ENCODE measurements at places on chromosomes 12 and 14.

GRCh38 chr12:6955108-6956020, 4.2 kb downstream of the PTPN6 start:
- no peaks in the 10 kb centered on the region for H3K27me3 ChIP-seq
- peaks cover 64% of the 10 kb centered on the region for H3K4me1 ChIP-seq
- H3K27ac ChIP-seq = peak overlapping the region; percentile 93
- DNase-seq = no peak
- H3K36me3 ChIP-seq = peaks cover 90% of the 10 kb centered on the region
- H3K4me3 ChIP-seq = peak overlapping the region; percentile 95

- H3K27me3 ChIP-seq = peaks cover 18% of the 10 kb centered on the region
- H3K4me3 ChIP-seq = no peak overlapping the region
- H3K36me3 ChIP-seq = no peaks in the 10 kb centered on the region
- no peak for DNase-seq
- H3K4me1 ChIP-seq = peaks cover 3% of the 10 kb centered on the region
- H3K27ac ChIP-seq = no peak overlapping the region
Measured at GRCh38 chr14:101133068-101133467, 229.5 kb upstream of the RTL1 start.

DNA sequence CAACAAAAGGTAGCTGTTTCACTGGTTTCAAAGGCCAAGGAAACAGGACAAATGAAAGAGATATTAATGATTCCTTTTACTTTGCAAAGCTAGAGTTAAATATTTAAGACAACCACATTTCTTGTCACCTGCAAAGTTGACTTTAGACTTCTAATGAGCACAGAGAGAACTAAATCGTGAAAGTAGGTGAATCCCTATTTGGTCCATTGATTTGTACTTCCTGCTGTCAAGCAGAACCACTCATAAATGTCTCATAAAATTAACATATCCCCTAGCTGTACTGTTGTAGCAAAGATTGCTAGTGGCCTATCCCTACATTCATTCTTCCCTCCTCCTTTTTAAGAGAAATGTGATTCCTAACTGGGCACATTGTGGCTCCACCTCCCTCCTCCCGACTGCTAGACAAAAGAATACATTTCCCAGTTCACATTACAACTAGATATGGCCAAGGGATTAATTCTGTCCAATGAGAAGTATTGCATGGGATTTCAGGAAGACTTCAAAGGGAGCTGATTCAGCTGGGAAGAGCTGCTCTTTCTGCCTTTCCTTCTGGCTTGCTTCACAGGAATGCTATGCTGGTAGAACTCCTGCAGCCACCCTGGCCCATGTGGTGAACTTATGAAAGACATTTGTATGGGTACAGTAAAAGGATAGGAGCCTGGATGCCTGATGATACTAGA, 227.5 kb upstream of the ABCD2 start:
- no peaks in the 10 kb centered on the region for H3K4me1 ChIP-seq
- no peaks in the 10 kb centered on the region for H3K36me3 ChIP-seq
- H3K27me3 ChIP-seq = no peaks in the 10 kb centered on the region

GRCh38 chr14:34833549-34834523, 41.3 kb downstream of the BAZ1A start:
- peaks cover 24% of the 10 kb centered on the region for H3K36me3 ChIP-seq
- H3K4me1 ChIP-seq = peaks cover 48% of the 10 kb centered on the region
- DNase-seq = no peak
- H3K27me3 ChIP-seq = no peaks in the 10 kb centered on the region
- peak overlapping the region; percentile 53 for H3K27ac ChIP-seq
- no peak overlapping the region for H3K4me3 ChIP-seq

GRCh38 chr14:56206596-56206995, 88.4 kb downstream of the PELI2 start:
- no peak overlapping the region for H3K4me3 ChIP-seq
- H3K27me3 ChIP-seq = no peaks in the 10 kb centered on the region
- no peak overlapping the region for H3K27ac ChIP-seq
- H3K36me3 ChIP-seq = no peaks in the 10 kb centered on the region
- peaks cover 8% of the 10 kb centered on the region for H3K4me1 ChIP-seq
- DNase-seq = no peak

DNA sequence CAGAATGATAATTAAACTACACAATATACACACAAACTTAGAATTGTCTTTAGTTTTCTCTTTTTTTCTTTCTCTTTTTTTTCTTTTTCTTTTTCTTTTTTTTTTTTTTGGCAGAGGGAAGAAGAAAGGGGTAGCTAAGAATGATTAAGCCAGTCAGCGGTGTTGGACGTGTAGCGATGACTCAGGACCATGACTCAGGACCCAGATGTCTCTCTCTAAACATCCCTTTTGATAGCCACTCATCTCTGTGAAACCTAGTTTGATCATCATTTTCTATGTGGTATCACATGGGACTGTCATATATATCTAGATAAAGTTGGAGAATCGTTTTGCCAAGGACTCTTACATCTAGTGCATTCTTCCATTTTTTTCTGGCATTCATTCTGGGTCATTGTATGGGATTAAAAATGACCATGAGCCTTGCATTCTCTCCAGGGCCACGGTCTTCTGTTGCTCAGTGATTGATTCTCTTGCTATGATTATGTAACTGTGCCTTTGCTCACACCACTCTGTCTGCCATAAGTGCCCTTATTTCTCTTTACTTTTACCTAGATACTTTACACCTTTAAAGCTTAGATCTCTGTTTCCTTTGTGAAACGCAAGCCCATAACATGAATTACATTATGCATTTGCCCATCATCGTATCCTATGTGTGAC, 26.6 kb upstream of the NRXN3 start:
- H3K4me3 ChIP-seq = no peak overlapping the region
- H3K4me1 ChIP-seq = no peaks in the 10 kb centered on the region
- H3K27ac ChIP-seq = no peak overlapping the region

DNA sequence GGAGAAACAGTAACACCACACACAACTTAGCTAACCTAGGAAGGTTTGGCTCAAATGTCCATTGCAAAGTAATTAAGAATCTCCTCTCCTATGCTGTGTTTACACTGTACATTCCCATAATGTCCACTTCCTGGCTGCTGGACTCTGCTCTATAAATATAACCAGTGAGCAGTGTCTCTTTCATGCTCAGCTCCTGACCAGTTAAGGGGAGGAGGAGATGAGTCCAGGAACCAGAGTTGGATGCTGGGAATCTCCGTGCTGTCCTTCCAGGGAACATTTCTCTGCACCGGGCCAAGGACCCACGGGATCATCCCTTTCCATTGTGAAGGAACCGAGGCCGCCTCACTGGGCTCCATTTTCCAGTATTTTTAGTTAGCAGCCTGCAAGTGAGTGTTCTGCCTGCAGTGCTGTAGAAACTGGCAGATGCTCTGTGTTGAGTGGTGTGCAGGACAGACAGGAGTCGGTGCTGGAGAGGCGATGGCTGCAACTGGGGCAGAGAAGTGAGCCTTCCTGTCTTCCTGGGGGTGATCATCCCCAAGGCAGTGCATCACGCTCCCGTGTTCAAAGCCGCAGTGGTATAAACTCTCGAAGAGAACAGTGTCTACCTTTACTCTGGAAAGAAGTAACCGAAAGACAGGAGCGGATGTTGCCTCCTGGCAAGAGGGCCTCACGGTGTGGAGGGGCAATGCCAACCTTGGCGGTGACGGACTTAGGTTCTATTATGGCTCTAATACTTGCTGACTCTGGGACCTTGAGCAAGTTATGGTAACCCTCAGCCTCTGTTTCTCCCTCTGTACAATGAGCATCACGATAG, 195.5 kb downstream of the CACNA1C start:
- no peak for DNase-seq
- H3K36me3 ChIP-seq = no peaks in the 10 kb centered on the region
- no peaks in the 10 kb centered on the region for H3K4me1 ChIP-seq
- no peak overlapping the region for H3K27ac ChIP-seq
- H3K4me3 ChIP-seq = no peak overlapping the region
- H3K27me3 ChIP-seq = peaks cover 2% of the 10 kb centered on the region

DNA sequence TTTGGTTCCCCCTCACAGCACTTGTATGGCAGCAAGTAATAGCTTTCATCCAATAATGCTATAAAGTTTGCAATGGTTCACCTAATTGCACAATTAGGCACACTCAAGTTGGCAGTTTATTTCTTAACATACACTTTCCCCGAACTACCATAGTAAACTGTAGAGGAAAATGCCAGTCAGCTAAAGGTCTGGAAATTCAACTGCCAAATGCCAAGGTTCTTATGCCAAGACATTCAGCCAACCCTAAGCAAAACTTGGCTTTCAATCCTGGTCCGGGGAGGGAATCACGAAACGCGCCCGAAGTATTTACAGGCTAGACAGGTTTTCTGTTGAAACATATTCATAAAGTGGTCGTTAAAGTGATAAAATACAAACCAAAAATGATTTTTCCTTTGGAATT, 1512.4 kb upstream of the FLRT2 start:
- no peak overlapping the region for H3K4me3 ChIP-seq
- H3K36me3 ChIP-seq = no peaks in the 10 kb centered on the region
- no peaks in the 10 kb centered on the region for H3K4me1 ChIP-seq
- no peak for DNase-seq
- no peak overlapping the region for H3K27ac ChIP-seq

GRCh38 chr14:94394581-94395207, 6.3 kb upstream of the SERPINA1 start:
- peaks cover 22% of the 10 kb centered on the region for H3K27me3 ChIP-seq
- H3K27ac ChIP-seq = peak overlapping the region; percentile 86
- H3K4me1 ChIP-seq = peaks cover 39% of the 10 kb centered on the region
- H3K4me3 ChIP-seq = no peak overlapping the region
- peak; percentile 58 for DNase-seq

- DNase-seq = no peak
- H3K27ac ChIP-seq = peak overlapping the region; percentile 79
Measured at GRCh38 chr12:57099047-57099714, 10.3 kb downstream of the NAB2 start.

DNA sequence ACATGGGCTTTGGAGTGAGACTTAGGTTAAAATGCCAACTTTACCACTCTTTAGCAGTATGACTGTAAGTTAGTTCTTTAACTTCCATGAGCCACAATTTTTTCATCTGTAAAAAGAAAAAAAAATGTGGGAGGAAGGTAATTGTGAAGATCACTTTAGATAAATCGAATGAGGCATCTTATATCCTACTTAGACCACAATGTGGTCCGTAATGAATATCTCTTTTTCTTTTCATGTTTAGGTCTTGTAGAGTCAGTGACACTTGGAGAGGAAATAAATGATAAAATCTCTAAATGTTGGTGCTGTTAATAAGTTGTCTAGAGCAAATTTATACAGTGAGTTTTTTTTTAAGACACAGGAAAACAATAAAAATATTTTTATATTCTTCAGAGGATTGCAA, 34.3 kb downstream of the RGS6 start:
- DNase-seq = no peak
- no peak overlapping the region for H3K27ac ChIP-seq
- peaks cover 15% of the 10 kb centered on the region for H3K27me3 ChIP-seq
- no peaks in the 10 kb centered on the region for H3K36me3 ChIP-seq
- H3K4me3 ChIP-seq = no peak overlapping the region

DNA sequence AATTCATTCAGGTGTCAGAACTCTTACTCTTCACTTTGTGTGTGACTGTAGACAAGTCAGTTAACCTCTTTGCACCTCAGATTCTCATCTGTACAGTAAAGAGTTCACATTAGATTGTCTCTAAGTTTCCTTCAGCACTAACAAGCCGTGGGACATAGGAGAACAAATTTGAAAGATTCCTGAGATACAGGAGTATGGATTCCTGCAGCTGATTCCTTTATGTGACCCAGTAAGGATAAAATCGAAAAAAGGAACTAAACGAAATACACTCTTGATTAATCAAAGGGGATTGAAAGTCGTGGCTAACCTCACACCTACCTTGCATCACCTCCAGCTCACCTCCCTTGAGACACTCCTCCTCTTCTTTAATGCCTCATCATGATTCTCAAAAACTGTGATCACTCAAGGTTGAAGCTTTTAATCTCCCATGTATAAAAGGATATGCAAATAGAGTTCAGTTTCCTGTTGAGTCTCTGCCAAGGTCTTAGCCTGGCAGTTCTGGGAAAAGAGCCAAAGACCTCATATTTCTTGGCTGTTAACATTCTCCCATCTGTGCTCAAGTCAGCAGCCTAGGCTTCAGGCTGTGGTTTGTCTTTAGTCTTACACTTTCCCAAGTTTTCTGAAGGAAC, 156.6 kb downstream of the DAD1 start:
- no peaks in the 10 kb centered on the region for H3K36me3 ChIP-seq
- H3K27me3 ChIP-seq = no peaks in the 10 kb centered on the region
- H3K4me3 ChIP-seq = no peak overlapping the region
- no peak for DNase-seq
- no peaks in the 10 kb centered on the region for H3K4me1 ChIP-seq
- H3K27ac ChIP-seq = no peak overlapping the region

DNA sequence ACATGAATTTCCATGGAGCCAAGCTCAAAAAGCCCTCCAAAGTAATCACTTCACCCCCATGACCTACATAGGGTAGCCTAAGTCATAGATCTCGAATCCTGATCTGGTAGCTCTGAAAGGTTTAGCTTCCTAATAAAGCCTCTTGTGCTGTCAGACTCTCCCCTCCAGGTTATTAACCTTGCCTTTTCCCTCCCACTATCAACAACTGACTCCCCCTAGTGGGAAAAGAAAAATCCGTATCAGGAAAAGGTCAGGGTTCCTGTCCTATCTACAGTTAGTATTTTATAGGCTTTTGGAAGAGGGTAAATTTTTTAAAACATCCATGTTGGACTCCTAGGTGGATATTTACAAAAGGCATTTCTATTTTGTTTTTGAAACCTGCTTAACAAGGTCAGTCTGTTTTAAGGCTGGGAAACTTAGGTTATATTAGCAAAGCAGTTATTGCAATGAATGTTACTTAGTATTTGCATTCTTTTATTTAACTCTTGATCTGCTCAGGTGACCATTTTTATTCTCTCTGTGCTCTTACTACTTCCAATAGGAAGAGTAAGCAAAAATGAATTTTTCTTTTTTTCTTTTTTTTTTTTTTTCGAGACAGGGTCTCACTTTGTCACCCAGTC, 8.0 kb downstream of the YY1 start:
- DNase-seq = no peak
- H3K27me3 ChIP-seq = no peaks in the 10 kb centered on the region
- H3K36me3 ChIP-seq = peaks cover 41% of the 10 kb centered on the region
- peak overlapping the region; percentile 78 for H3K27ac ChIP-seq

- no peak for DNase-seq
- peaks cover 32% of the 10 kb centered on the region for H3K4me1 ChIP-seq
- peaks cover 4% of the 10 kb centered on the region for H3K36me3 ChIP-seq
- no peaks in the 10 kb centered on the region for H3K27me3 ChIP-seq
Measured at GRCh38 chr12:11705010-11705409, 55.5 kb downstream of the ETV6 start.

DNA sequence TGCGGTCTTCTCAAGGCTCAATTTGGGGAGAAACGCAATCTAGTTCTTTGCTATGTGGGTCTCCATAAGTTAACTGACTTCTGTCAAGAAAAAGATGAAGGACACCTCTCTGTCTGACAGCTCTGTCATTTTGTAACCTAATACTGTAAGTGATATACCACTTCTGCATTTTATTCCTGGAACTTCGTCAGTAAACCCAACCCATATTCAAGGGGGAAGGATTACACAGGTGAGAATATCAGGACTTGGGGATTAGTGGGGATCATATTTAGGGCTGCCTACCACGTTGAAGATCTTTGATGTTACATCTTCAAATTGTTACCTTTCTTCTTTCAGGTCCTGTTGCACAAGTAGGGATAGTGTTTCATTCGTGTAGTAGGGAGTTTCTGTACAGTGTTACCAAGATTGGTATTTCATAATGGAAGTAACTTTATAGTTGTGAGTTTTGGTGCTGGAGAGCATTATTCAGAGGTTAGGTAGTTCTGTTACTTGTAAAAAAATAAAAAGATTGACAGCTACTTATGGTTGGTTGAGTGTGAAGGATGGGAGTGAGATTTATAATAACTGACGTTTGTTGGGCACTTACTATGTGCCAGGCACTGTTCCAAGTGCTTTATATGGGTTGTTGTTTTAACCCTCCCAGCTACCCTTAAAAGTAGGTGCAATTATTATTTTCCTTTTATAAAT, 1.6 kb downstream of the TMEM260 start:
- no peaks in the 10 kb centered on the region for H3K27me3 ChIP-seq
- no peak overlapping the region for H3K27ac ChIP-seq
- DNase-seq = no peak
- H3K4me1 ChIP-seq = peaks cover 39% of the 10 kb centered on the region
- H3K36me3 ChIP-seq = no peaks in the 10 kb centered on the region

Data from activated CD8-positive, alpha-beta T cell treated with anti-CD3 and anti-CD28 coated beads for 36 hours (primary cell).